ENCODE measurements at places on chromosomes 2 and 18. TPM values are rescaled to one million over a fixed set of nuclear protein-coding genes. Genes with fewer than 3 reads are reported as not detected.

RHBDD1 gene
- total RNA-seq = 10.8 TPM

DES gene
- total RNA-seq = 0.18 TPM

MCEE gene
- 10.0 TPM for total RNA-seq

PASK gene
- total RNA-seq = 8.2 TPM

COL4A3 gene
- total RNA-seq = 0.28 TPM
